ENCODE measurements at places on chromosomes 4 and X. TPM values are rescaled to one million over a fixed set of nuclear protein-coding genes. Genes with fewer than 3 reads are reported as not detected.

The KLHL4 gene
- 3.5 TPM for total RNA-seq

The GRIA3 gene
- total RNA-seq, result 2.3 TPM

The USP17L27 gene
- total RNA-seq, result not detected

The CT55 gene
- total RNA-seq, result not detected

The NUDT11 gene
- 7.1 TPM for total RNA-seq

GRCh38 chr4:2245057-2245786 is 3.3 kb upstream of the HAUS3 start:
- no peak overlapping the region for H3K27ac ChIP-seq
- no peak for DNase-seq
- H3K27me3 ChIP-seq, result no peaks in the 10 kb centered on the region
- peaks cover 2% of the 10 kb centered on the region for H3K4me1 ChIP-seq
- H3K36me3 ChIP-seq, result peaks cover 12% of the 10 kb centered on the region
- no peak overlapping the region for H3K4me3 ChIP-seq

DNA sequence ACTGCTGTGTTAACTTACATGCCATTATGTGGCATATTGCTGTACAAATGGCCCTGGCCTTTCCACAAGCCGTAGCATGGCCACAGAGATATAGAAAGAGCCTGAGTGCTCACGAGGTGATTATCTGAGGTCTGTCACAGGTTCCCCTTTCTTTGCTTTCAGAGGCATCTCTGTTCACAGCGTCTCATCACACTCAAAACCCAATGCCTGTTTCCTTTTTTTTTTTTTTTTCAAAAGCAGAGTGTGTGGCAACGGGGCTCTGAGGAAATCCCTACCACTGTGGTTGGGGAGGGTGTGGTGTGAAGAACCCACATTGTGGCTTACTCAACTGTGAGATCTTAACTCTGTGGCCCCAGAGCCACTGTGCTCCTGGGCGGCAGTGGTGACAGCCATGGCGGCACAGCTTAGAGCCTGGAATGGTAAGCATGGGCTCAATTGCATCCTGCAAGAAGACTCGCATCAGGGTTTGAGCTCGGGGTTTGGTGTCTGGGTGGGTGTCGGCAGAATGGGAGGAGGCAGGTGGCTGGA is 30.8 kb downstream of the RTL5 start:
- no peak overlapping the region for H3K4me3 ChIP-seq
- no peak for DNase-seq
- no peaks in the 10 kb centered on the region for H3K27me3 ChIP-seq
- H3K4me1 ChIP-seq, result no peaks in the 10 kb centered on the region
- no peak overlapping the region for H3K27ac ChIP-seq

GRCh38 chr4:54058171-54058570 is 6.2 kb downstream of the CHIC2 start:
- no peak overlapping the region for H3K27ac ChIP-seq
- no peaks in the 10 kb centered on the region for H3K36me3 ChIP-seq
- no peak for DNase-seq

DNA sequence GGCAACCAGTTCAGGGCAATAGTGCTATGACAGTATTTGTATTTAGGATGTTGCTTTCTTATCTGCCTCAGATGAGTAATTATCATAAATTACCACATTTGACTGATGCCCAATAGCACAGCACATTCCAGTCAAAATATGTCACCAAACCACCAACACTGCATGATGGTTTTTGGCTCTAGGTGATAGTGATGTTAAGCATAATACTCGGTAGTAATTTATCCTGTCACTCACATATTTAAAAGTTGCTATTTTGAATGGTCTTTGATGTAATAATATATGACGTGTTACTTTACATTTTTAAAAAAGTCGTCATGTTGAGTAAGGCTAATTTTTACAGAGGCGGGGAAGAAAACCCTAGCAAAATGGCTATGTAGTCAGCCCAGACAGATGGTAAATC is 42.5 kb downstream of the UNC5C start:
- no peaks in the 10 kb centered on the region for H3K27me3 ChIP-seq
- H3K4me1 ChIP-seq, result peaks cover 4% of the 10 kb centered on the region
- H3K4me3 ChIP-seq, result no peak overlapping the region
- DNase-seq, result peak; percentile 94
- H3K36me3 ChIP-seq, result no peaks in the 10 kb centered on the region

DNA sequence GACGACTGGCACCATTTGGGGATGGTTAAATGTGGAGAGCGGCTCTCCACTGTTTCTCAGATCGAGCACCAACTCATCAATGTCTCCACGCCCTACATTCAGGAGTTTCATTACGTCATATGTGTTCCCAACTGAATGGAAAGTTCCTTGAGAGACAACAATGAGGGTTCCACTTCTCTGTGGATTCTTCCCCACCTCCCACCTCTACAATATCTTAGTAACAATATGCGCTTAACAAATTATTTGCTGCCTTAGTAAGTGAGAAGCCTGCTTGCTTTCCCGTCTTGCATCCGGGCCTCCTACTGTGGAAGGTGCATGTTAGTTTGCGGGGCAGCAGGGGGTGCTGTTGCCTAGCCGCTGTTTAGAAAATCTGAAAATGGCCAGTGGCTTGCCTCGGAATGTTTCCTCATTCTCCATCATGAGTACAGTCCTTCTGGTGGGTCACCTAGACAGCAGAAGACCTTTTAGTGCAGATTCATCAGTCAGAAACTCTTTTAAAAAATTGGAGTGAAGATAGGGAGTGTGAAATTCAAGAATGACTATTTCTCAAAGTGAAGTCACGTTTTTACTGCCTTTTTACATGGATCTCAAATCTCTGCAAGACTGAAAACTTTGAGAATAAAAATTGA is 55.7 kb downstream of the PHOX2B start:
- peak; percentile 46 for DNase-seq
- H3K4me3 ChIP-seq, result no peak overlapping the region
- H3K27ac ChIP-seq, result no peak overlapping the region
- H3K4me1 ChIP-seq, result no peaks in the 10 kb centered on the region
- H3K36me3 ChIP-seq, result no peaks in the 10 kb centered on the region

DNA sequence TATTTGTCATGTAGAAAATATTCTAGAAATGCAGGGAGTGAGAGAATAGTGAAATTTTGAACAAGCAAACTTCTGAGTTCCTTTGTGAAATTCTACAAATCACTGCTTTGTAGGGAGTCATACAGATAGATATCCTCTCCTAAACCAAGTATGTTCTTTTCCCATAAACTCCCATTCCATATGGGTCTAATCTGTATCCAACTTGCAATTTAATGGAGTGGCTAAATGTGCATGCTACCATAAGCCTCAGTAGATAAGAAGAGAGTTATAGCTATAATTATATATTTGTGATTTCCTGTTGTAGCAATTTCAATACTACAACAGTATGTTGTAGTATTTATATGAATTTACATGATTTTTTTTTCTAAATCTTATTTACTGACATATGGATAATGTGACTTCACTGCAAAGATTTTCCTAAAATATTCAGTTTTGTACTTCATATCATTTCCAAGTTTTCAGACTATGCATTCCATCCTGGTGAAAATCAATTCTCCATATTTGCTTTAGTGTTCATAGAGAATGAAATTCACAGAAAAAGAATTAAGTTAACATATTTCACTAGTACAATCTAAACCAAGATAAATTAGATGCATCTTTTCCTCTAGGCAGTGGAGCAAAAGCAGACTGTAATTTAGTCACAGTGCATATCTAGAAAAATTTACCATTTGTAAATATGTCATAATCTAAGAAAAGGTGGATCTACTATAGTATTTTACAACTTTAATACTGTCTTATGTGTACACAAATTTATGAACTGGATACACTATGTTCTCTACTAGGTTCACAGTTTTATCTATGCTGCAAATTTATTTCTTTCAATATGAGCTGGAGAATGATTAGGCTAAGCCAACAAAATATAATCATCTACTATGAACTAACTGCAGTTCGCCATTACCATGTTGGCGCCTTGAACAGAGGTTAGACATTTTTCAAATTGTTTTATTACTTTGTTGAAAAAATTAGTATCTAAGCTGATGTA is 372.9 kb upstream of the NDST3 start:
- H3K4me3 ChIP-seq, result no peak overlapping the region
- H3K27me3 ChIP-seq, result no peaks in the 10 kb centered on the region
- H3K36me3 ChIP-seq, result no peaks in the 10 kb centered on the region
- H3K27ac ChIP-seq, result no peak overlapping the region
- H3K4me1 ChIP-seq, result no peaks in the 10 kb centered on the region

GRCh38 chrX:97895751-97896150 is 1012.0 kb downstream of the RPA4 start:
- H3K4me1 ChIP-seq, result no peaks in the 10 kb centered on the region
- H3K36me3 ChIP-seq, result no peaks in the 10 kb centered on the region
- no peak overlapping the region for H3K4me3 ChIP-seq
- no peaks in the 10 kb centered on the region for H3K27me3 ChIP-seq

DNA sequence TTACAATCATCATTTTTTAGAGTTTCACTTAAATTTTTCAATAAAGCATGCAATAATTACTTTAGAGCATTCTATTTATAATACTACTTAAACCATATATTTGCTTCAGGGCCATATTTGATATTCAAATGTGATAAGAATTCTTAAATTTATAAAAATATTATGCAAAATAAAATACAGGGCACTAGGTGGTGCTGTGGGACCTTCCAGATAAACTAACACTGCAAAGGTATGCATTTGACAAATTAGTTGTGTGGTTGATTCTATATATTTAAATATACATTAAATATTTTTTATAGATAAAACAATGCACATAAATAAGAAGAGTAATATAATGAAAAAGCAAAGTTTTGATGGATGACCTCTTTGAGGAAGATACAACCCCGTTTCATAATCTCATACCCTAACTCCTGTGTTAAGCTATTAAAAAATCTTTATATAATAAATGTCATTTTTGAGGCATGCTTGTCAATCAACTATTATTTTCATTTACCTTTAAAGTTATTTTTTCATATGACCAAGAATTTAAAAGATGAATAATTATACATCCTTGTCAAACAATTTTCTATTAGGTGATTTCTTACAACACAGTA is 128.4 kb downstream of the REELD1 start:
- no peaks in the 10 kb centered on the region for H3K4me1 ChIP-seq
- H3K36me3 ChIP-seq, result no peaks in the 10 kb centered on the region
- DNase-seq, result peak; percentile 71
- H3K27ac ChIP-seq, result no peak overlapping the region
- no peak overlapping the region for H3K4me3 ChIP-seq

DNA sequence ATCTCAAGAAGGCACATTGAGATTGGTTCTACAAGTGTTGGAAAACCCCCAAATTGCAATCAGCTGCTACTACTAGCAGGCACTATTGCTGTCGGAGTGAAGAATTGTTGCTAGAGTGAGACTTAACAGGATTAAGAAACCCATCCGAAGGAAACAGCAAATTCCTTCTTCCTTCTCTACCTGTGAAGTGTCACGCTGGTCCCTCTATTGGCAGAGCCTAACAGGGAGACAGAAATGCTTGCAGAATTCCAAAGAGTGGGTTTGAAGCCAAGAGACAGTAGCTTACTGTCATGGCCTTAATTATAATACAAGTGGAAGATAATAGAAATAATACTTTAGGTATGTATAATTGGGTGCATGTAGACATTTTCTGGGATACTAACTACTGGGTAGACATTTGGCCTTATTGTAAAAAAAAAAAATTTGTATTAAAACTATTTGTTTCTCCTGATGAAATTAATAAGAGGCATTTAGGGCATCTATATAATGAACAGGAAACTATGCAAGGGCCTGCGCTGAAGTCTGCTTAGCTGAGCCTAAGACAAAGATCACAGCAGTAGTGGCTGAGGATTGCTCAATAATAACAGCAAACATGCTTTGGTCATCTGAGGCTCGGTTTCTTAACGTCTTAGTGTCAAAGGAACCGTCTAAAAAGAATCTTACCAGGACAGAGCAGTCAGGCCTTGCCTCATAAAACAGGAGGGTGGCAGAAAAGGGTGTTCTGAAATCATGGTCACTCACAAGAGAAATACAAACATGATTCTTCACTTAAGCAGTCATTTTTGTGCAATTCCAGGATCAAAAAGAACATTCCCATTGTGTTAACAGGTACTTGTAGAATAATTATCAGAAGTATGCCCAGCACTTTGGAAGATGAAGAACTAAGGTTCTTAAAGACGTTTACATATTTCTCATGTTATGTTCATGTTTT is 40.8 kb downstream of the FAM241A start:
- H3K27me3 ChIP-seq, result no peaks in the 10 kb centered on the region
- no peaks in the 10 kb centered on the region for H3K4me1 ChIP-seq
- H3K4me3 ChIP-seq, result no peak overlapping the region
- DNase-seq, result peak; percentile 42

- no peaks in the 10 kb centered on the region for H3K27me3 ChIP-seq
- H3K4me3 ChIP-seq, result no peak overlapping the region
- DNase-seq, result no peak
- H3K4me1 ChIP-seq, result no peaks in the 10 kb centered on the region
Measured at GRCh38 chr4:102632241-102633065, 128.3 kb downstream of the MANBA start.

- H3K4me1 ChIP-seq, result no peaks in the 10 kb centered on the region
- H3K27me3 ChIP-seq, result no peaks in the 10 kb centered on the region
- H3K27ac ChIP-seq, result no peak overlapping the region
- DNase-seq, result no peak
- H3K4me3 ChIP-seq, result peak overlapping the region; percentile 77
Measured at GRCh38 chrX:51742586-51742985, 656 bp upstream of the GSPT2 start.

DNA sequence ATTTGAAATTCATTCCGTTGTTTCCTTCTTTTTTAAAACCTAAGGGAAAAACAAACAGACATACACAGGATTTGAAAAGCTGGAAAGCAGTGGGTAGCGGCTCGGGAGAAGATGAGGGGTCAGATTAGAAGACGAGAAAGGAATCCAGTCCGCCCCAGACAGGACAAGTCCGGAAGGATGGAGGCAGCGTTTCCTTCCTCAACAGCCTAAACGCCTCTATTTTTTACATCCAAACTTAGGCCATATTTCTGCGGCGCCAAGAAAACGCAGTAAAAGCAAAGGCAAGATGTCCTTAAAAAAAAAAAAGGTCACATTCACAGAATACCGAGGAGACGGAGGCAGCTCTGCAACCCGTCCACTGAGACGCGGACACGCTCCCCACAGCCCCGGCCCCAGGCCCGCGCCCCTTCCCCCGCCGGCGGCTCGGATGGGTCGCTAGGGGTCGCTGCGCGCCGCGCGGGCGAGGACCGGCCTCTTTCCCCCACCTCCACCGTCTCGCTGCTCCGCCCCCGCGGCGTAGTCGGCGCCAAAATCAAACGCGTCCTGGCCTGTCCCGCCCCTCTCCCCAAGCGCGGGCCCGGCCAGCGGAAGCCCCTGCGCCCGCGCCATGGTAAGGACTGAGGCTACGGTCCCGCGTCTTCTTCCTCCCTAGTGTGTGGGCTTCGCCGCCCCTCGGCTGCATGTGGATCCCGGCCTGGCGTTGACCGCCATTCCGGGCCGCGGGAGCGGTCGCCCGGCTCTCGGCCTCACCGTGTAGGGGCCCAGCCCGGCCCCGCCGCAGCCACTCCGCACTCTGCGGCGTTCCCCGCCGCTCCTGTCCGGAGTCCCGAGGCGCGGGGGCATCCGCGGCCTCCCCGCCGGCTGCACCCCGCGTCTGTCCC is at the start of gene MND1:
TSS of gene MND1 (plus strand) at position 558 of the 881 bp plus-strand sequence. CDS start at position 608, 50 bp downstream.
- H3K36me3 ChIP-seq, result no peaks in the 10 kb centered on the region
- H3K4me1 ChIP-seq, result peaks cover 2% of the 10 kb centered on the region
- H3K4me3 ChIP-seq, result peak within 1 kb of the TSS; percentile 83
- H3K27ac ChIP-seq, result peak within 1 kb of the TSS; percentile 53

- no peak overlapping the region for H3K27ac ChIP-seq
- no peaks in the 10 kb centered on the region for H3K27me3 ChIP-seq
- H3K4me1 ChIP-seq, result no peaks in the 10 kb centered on the region
- H3K36me3 ChIP-seq, result no peaks in the 10 kb centered on the region
Measured at GRCh38 chr4:1488831-1489638, 82.8 kb upstream of the NKX1-1 start.
